Activated CD8-positive, alpha-beta memory T cell treated with anti-CD3 and anti-CD28 coated beads for 4 hours (primary cell): ENCODE measurements at places on chromosomes 2 and 18.

GRCh38 chr2:82993609-82994008 lies 1465.5 kb downstream of the SUCLG1 start:
- no peak for DNase-seq

GRCh38 chr2:101125374-101125773 lies 25.8 kb downstream of the TBC1D8 start:
- DNase-seq, result no peak

- DNase-seq, result no peak
These were observed 60.0 kb downstream of the APOB start for GRCh38 chr2:20983844-20984243.

DNA sequence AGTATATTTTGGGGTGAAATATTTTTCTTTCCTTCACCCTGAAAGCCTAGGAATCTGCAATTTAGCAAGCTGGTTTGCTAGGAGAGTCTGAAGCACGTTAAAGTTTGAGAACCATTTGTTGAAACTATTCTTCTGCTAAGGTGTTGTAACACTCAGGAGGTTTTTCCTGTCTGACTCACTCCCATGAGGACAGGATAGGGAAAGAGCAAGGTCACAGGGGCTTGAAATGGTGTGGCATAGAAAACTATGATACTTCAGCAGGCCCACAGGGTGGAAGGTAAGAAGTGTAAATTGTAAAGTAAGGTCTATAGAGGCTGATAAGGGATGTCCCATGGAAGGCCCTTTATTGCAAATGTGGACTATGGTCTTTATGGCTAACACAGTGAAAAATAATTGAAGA lies 177.7 kb upstream of the ZC3H15 start:
- DNase-seq, result no peak

DNA sequence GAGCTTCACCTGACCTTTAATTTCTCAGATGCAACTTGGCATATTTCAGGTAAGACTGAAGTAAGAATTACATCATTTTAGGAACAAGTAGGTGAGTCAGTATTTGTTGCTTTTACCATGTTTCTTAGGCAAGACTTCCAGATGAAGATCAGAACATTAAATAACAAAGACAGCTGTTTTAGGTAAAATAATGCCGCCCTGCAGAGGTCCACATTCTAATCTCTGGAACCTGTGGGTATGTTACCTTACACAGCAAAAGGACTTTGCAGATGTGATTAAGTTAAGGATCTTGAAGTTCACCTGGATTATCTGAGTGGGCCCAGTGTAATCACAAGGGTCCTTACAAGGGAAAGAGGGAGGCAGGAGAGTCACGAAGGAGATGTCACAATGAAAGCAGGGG lies 39.3 kb downstream of the ICOS start:
- no peak for DNase-seq

DNA sequence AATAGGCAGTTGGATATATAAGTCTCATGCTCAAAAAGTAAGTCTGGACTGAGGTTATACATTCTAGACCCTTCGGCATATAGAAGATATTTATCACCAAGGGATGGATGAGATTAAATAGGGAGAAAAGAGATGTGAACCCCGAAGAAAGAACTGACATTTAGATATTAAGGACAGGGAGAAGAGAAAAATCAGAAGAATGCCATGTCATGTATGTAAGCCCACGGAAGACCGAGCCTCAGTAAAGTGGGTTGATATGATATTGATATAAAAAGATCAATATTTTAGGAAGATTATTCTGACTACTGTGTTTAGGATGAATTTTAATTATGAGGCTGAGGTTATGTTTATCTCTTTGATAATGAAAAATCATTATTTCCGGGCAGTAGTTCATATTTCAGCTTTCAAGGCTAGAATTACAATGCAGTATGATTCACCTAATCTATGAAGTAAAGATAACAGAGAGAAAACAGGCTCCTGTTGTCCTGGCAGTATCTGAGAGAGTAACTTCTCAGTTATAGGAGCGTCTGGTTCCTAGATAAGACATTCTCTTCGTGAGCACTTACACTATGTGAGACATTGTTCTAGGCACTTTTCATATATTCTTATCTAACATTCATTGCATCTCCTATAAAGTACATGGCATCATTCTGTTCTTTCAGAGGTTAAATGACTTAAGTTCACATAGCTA lies 83.0 kb downstream of the UBR3 start:
- no peak for DNase-seq

DNA sequence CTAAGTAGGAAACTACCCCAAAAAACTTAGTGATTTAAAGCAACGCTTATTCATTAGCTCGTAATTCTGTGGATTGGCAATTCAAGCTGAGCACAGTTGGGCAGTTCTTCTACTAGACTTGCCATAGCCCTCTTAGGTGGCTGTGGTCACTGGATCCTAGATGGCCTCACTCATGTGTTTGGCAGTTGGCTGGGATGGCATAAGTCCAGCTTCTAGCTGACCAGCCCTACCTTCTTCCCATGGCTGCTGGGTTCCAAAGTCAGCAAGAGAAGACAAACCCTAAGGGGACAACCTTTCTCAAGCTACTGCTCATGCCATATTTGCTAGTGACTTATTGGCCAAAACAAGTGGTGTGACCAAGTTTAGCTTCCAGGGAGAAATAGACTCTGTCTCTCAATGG lies 95.3 kb downstream of the COPS8 start:
- DNase-seq, result no peak

DNA sequence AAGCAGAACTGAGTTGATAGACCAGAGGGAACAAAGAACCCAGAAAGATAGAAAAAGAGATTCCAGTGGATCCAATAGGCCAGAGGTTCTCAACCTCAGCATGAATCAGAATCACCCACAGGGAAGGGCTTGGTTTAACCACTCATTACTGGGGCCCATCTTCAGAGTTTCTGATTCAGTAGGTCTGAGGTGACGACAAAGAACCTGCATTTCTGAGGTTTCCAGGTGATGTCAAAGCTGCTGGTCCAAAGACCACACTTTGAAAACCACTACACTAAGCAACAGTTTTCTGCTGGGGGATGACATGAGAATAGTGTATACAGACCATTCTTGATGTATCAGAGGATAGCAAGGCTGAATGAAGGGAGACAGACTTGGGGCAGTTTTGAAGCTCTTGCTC lies 296.9 kb upstream of the STON1 start:
- DNase-seq, result no peak

DNA sequence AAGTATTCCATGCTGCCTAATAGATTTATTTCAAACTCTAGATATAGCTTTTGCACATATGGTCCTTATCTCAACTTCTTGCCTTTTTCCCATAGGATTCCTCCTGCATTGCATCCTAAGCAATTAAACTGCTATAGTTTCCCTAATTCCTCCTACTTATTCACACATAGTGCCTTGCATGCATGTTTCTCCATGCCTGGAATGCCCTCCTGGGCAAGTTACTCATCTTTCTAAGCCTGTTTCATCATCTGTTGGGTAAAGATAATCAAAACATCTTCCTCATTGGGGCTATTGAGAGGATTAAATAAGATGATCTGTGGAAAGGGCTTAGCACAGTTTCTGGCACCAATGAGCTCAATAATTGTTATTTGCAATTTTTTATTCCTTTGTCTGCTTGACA lies 726.5 kb downstream of the SLC4A3 start:
- DNase-seq, result no peak

GRCh38 chr2:106197878-106198277 lies 3.8 kb upstream of the UXS1 start:
- DNase-seq, result no peak

DNA sequence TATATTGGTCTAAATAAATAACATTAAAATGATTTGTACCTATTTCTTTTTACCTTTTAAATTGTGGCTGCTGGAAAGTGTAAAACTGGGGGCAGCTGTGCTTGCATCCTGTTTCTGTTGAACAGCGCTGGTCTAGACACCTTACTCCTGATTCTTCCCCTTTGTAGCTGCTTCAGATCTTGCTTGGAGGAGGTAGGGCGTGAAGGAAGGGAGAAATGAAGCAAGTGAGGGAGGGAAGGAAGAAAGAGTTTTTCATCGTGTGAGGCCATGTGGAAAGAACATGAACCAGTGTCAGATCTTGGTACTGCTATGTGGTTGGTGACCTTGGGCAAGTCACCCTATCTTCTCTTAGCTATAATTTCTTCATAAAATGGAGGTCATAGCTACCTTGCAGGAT lies 89.0 kb upstream of the SEC11C start:
- DNase-seq, result no peak

DNA sequence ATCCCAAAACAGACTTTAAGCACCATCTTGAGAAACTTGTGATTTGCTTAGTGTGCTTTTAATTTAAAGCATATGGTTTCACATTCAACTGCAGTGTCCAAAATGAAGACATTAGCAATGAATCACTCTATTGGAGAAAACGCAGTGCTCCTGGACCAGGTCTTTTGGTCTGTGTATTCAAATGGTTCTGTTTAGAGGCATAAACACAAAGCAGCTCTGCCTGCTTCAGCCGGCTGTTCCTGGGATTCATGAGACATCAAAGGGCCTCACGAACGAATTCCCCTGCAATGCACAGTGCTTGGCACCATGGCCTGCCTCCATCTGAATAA lies 117.1 kb upstream of the SP5 start:
- DNase-seq, result no peak

DNA sequence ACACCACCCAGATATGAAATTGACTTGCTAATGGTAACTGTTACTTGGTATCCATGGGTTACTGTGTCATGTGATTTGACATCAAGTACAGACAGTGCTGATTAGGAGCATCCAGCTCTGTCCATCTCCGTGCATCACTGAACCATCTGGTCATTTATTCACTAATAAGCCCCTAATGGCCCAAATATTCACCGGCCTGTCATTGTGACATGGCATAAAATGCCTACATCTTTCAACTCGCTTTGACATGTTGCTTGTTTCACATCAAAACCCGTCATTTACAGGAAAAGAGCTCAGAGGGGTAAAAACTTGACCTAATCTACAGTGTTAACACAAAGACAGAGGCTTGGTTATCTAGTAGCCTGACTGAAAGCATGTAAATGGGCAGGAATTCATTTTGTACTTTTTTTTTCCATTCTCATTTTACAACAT lies 308.9 kb upstream of the ATP5MC3 start:
- DNase-seq, result no peak

GRCh38 chr18:26003817-26004216 lies 86.6 kb downstream of the SS18 start:
- DNase-seq, result no peak

GRCh38 chr2:64295326-64296139 lies 151.3 kb upstream of the PELI1 start:
- DNase-seq, result no peak

DNA sequence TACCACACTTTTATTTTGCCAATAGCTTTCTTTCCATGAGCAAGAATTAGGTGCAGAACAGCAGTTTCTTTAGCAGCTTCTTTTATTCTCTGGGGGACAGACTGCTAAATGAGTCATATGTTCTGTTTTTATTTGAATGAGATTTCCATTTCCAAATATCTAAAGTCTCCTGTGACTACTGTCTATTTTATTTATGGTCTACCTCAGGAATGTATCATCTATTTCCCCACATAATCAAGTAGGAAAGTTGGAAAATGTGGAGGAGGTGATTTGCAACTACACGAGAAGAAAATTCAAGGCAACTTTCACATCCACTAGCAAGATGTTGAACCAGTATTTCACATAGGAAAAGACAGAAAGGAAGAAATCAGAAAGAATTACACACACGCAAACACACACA lies 139.9 kb upstream of the MEX3C start:
- DNase-seq, result no peak

DNA sequence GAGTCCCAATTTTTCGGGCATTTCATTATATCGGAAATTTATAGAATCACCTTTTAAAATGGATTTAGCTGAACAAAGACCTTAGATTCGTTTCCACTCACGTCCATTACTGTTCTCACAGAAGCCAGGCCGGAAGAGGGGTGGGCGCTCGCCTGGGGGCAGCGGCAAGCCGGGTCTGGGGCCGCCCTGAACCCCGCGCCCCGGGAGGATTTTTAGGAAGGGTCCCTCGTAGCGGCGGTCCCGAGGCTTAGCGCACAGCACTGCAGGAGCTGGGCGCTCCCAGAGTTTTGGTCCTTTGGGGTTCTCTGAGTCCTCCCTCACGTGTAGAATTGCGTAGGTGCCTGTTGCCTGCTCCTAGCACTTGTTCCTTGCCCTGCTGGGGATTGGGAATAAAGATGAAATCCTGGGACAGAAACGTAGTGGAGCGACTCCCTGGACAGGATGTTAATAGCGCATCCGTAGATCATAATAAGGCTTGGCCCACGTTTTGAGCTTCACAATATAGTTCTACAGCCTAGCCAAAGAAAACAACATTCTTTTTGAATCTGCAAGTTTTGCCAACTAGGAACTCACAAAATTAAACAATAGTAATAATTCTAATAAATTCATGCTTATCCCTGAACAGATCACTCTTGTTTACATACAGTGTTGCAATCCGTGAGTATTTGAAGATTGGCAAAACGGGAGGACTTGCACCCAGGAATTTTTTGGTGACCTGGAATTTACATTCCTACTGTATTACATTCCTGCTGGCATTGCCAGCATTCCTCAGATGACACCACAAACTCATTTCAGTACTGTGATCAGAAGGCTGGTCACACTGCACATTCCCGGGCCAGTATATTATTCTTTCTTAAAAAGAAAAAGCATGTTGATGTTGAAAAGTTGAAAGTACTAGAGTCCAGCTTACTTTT lies 875 bp downstream of the C18orf63 start:
- DNase-seq, result no peak

DNA sequence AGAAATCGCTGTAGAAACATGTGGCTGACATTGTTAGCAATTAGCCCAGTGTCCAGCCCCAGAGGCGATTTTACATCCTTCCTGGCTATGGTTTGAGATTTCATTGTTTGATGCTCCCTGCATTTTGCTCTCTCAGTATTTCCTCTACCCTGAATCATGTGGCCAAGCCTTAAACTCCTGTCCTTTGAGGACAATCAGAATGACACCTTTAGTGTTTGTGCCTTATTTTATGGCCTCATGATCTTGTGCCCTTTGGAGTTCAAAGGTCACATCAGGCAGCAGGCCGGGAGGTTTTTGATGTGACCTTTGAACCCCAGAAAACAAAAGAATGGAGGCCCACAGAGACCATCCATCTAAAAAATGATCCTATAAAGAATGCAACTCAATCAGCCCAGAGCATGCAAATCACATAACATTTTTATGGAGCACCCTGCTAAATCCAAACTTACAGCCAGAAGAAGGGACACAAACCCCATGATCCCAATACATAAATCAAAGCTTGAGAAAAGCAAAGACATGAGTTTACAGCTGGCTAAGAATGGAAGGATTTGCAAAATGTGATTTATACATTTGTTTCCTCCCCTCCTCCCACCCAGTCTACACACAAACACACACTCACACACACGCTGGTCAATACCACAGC lies 52.5 kb downstream of the FECH start:
- DNase-seq, result no peak

- DNase-seq, result no peak
These were observed 391.7 kb upstream of the SALL3 start for GRCh38 chr18:78587626-78588600.

DNA sequence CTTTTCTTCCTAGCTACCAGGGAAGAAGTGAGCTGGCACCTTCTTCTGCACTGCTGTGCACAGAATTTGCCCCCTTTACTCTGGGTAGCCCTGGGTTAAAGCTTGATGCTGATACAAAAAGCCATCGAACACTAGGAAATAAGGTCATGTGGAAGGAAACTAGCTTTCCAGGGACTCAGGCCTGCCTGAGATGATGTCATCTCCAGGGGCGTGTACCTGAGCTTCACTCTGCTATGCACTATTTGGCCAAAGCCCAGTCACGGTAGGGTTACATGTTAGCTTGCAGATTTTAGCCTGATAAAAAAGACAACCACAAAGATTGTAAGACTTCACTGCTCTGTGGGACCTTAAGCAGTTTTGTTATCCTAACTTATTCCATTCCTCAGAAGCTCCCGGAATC lies 20.4 kb downstream of the EDAR start:
- no peak for DNase-seq

- no peak for DNase-seq
These were observed 109.9 kb upstream of the DTNA start for GRCh38 chr18:34600158-34600557.

GRCh38 chr2:118805064-118805690 lies 42.3 kb downstream of the EN1 start:
- no peak for DNase-seq
